NCI-H1417 treated with DMSO at 0.1 percent for 48 hours (cell line): ENCODE measurements at places on chromosomes 6 and 20.

DNA sequence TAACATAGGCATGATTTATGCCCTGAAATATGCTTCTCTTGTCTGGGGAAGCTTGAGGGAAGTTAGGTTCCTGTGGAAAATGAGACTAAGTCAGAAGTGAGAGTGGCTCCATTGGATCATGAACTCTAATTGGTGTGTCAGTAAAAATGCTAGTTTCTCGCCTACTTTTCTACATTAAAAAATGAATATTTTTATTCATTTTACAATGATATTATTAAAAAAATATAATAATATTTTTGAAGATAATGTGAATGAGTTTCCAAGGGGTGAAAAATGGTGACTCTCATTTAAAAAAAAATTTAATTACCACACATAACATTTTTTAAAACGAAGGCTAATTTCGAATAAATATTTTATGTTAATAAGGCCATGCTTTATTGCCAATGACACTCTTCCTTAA lies 84.2 kb downstream of the HIVEP1 start:
- no peak for DNase-seq

- no peak for DNase-seq
Observed at GRCh38 chr20:43748274-43748673, 21.5 kb upstream of the GTSF1L start.

DNA sequence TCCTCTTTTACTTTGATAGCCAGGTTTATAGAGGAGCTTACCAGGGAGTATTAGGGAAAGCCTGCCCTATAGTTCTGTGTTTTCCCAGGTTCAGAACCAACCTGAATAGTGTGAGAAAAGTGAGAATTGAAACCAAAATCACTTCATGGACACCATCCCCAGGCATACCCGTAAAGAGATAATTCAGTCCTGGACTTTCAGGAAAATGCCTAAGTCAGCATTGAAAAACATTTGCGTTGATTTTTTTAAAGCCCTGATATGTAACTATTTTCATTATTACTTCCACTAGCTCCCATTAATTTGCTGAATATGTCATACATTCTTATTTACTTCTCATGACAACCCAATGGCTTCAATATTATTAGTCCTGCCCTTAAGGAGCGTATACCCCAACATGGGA lies 77.4 kb upstream of the TCF21 start:
- DNase-seq, result no peak

DNA sequence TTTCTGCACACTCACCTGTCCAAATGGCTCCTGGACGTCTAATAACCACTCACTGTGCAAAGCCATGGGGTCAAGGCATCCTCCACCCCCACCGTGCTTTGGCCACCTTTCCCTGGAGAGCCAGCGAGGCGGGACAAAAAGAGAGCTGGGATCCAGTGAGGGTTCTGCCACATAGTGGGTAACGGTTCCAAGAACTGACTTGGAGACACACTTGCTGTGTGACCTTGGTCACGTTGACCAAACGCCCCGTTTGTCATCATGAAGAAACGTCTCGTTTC lies 287.2 kb downstream of the TFAP2C start:
- no peak for DNase-seq

- DNase-seq, result no peak
Observed at GRCh38 chr20:44447827-44448419, 27.8 kb upstream of the TTPAL start.

DNA sequence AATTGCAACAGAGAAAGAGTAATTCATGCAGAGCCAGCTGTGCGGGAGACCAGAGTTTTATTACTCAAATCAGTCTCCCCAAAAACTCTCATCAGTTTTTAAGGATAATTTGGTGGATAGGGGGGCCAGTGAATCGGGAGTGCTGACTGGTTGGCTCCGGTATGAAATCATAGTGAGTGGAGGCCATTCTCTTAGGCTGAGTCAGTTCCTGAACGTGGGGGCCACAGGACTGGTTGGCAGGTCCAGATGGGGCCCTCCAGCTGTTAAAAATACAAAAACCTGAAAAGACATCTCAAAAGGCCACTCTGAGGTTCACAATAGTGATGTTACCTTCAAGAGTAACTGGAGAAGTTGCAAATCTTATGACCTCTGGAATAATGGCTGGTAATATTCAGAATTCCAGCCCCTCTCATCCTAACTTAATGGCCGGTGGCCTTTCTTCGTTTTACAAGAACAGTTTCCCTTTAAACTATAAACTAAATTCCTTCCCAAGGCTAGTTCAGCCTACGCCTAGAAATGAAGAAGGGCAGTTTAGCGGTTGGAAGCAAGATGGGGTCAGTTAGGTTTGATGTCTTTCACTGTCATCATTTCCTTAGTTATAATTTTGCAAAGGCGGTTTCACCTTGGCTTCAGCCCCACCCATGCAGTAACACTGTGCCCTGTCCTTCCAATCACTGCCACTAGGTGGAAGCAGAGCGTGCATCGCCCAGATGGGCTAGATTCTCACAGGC lies 6.8 kb upstream of the MICA start:
- no peak for DNase-seq

DNA sequence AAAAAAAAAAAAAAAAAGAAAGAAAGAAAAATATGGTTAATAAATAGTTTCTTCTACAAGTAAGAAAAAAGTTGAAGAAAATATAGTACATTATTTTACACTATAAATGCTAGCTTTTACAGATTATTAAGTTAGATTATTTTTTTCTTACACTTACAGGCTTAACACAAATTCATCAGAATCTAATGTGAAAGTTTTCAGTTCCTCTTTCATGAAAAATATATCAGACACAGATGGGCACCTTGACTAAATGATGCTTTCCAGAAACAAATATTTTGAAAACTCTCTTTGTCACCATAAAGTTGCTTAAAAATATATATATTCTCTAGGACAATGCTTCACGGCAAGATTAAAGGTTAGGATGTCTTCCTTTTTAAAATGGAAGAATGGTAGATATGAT lies 321.8 kb upstream of the HSF2 start:
- DNase-seq, result no peak

DNA sequence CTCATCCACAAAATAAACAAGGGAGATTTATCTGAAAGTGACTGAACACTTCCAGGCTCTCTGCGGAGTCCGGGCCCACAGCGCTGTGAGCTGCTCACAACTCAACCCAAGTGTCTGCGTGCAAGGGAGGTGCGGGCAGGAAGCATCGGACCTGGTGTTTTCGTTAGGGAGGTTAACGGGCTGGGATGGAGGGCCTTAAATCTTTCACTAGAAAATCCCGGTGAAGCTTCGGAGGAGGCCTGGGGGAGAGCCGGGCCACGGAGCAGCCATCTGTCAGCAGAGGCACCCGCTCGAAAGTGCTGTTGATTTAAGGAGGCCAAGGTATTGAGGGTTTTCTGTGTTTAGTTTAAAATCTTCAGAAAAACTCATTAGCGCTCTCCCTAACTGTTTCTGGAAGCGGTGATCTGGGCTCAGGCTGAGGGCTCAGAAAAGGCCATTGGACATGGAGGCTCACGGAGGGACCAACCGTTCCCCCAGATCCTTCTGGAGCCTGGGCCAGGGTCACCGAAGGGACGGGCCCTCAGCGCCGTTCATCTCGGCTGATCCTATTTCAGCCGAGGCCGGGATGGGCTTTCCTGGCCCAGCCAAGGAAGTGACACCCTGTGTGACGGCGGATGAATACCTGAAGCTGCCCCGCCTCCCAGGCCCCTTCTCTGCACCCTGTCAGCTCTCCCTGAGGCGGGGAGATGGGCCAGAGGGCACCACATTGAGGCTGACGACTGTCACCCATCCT lies 20.7 kb downstream of the GATA5 start:
- DNase-seq, result no peak

GRCh38 chr20:44601801-44602204 lies 19.4 kb downstream of the PKIG start:
- no peak for DNase-seq

DNA sequence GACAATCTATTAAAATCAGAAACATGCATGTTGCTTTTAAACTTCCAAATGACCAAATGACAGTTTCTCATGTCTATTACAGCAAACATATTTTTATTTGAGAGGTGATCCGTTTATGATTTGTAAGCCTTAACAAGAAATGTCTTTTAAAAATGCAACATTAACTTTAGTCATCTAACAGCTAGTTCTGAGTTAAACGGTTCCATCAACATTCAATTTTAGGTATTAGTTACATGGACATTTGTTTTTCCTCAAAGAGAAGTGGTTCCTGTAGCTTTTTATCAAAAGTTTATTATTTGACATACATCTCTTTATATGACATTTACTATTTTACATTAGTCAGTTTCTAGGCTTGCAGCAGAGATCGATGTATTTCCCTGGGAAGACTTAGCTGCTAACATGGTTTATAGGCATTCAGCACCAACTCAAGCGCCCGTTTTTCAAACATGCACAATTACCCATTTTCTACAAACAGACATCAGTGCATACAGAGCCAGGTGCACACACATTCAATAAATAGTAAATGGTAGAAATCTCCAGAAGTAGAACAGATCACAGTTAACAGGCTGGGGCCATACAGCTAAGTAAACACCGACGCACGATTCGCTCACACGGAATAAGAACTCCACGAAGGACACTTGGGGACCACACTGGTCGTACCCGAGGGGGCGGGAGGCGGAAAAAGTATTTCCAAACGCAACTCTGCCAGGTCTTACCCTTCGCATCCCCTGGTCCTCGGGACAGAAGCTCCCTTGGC lies 882 bp downstream of the CNR1 start:
- no peak for DNase-seq
